ENCODE measurements at places on chromosomes 5 and 9.

GRCh38 chr5:61523997-61524396, 191.9 kb downstream of the ZSWIM6 start:
- DNase-seq, result no peak

DNA sequence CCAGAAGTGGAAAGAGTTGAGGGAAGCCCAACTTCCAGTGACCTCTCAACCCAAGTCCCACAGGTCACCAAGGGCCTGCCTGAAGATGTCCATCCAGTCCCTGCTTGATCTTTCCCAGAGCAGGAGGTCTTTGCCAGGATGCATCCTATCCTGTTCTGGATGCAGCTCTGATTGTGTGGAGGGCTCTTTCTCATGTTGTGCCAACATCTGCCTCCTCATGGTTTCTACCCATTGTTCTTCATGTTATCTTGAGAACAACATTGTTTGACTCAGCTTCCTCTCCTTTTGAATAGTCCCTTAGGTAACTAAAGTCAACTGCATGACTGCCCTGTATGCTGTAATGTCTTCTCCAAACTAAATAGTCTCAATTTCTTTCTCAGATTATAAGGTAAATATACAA, 169.3 kb downstream of the CCDC192 start:
- DNase-seq, result no peak

GRCh38 chr5:178460598-178460997, 129.6 kb downstream of the COL23A1 start:
- no peak for DNase-seq

DNA sequence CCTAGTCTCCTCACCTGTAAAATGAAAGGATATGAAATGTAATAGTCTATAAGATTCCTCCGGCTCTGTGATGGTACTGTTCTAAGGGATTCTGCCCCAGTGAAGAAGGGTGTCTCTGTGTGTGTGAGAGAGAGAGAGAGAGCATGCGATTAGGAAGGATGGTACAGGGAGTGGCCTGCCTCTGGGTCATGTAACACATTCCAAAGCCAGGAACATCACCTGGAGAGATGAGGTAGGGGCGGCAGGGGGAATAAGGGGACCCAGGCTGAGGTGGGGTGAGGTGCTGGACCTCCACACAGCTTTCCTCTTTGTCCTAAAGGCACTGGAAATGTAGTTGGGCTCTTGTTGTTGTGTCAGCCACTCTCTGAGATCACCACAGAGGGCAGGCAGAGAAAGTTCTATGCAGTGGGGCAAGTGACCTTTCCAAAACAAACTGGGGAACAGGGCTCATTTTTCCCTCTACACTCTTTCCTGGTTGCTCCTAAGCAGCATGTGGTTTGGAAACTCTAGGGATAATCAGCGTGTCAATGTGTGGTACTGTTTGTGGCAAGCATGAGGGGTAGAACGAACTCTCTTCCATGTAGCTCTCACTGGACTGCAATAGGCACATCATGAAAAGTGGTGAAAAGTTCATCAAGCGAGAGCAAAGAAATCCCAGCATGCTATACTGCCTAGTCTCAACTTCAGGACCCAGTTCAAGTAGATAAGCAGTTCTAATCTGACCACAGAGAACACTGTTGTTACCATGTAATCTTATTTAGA, 65.0 kb downstream of the SEMA6A start:
- DNase-seq, result no peak

DNA sequence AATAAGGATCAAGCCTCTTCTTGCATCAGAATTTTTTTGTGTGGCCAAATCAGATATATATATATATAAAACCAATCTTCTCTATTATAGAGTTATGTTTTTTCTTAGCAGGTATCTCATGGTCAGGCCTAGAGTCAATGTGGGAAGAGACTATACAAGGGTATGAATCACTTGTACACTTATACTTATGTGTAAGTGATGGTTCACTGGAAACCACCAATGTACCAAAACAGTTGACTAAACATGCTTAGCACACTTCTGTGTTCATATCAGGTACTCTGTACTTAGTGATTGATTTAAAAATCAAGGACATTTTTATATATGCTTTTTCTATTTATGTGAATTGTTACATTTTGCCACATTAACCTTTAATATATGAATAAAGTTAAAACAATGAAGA, 92.6 kb downstream of the CWC27 start:
- no peak for DNase-seq

GRCh38 chr5:18487928-18488480, 853.7 kb downstream of the TAF11L14 start:
- DNase-seq, result no peak

DNA sequence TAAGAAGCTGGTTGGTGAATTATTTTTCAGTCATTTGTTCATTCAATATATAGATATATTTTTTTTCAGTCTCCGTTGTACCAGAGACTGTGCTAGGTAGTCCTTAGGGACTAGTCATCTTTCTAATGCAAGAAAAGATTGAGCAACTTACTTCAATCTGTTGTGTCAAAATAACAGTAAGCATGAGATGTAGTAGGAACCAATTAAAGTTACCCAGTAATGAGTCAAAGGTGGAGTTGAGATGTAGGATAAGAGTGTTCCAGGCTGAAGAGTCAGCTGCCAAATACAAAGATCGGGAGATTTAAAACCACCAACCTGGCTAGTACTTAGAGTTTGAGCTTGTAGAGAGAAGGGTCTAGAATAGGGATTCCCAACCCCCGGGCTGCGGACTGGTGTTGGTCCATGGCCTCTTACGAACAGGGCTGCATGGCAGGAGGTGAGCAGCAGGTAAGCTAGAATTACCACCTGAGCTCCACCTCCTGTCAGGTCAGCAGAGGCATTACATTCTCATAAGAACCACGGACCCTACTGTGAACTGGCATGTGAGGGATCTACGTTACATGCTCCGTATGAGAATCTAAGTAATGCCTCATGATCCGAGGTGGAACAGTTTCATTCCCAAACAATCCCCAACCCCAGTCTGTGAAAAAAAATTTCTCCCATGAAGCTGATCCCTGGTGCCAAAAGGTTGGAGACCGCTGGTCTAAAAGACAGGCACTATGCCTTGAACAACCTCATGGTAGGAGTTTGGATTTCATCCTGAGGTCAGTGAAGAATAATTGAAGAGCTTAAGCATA, 1241.5 kb upstream of the WWC1 start:
- no peak for DNase-seq

- peak; percentile 87 for DNase-seq
These were observed 655 bp upstream of the RAI14 start for GRCh38 chr5:34655354-34655991.

- no peak for DNase-seq
These were observed 57.5 kb upstream of the ZSWIM6 start for GRCh38 chr5:61274511-61274911.

DNA sequence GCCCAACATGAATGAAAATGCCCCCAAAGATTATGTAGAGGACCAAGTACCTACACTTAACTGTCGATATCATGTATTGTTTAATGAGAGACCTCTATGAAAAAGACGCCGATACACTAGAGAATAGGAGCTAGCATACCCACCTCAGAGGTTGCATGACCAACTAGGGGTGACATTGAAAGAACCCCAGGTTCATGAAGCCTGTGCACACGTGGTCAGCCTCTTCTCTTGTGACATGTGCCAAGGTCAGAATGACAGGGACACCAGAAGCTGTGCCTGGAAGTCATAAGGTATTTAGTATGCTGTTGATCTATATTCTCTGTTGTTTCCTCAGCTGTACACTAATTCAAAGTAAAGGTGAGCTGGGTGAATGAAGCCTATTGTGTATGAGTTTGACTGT, 1594.1 kb downstream of the EFNA5 start:
- no peak for DNase-seq
